Activated naive CD4-positive, alpha-beta T cell (primary cell): ENCODE measurements at places on chromosomes 2 and 18.

DNA sequence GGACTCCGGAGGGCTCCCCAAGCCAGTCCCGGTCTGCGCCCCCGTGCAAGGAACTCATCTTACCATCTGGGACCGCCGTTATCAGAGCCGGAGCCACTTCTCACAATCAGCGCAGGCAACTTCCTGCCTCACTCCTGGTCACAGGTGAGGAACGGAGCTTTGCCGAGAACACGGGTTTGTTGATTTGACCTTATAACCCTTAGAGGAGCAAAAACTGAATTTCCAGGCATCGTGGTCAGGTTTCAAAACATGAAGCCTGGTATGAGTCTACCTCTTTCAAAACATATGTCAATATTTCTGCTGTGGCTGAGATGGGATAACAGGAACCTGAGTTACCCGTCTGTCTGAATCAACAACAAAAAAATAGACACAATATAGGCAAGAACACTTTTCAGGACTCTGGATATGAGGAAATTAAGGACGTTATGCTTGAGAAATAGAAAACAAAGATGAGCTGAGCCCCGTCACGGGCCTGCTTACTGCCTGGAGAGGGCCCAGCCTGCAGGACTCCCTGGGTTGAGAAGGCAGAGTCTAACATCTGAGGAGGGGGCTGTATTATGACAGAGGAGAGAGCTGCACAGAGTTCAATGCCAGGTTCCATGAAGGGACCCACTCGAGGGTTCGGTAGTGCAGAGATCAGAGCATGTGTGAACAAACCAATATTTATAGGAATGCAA lies 148.7 kb downstream of the NDUFA10 start:
- DNase-seq: no peak

DNA sequence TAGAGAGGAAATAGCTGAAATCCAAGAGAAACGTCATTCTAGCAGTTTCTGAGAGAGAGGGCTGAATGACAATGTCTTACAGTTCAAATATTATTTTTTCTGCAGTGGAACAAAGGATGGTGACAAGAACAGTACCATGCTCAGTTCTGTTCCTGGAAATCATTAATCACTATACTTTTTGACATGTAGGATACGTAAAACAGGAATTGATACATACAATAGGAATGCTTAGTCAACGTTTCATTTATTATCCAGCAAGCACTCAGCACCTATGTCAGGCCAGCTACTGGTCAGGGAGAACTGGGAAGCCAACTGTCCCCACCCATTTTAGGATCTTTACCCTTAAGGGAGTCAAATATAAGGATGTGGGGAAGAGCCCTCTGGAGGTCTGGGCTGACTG lies 114.7 kb downstream of the DHRS9 start:
- DNase-seq: no peak

GRCh38 chr2:205868773-205869333 lies 186.6 kb downstream of the NRP2 start:
- DNase-seq: no peak

DNA sequence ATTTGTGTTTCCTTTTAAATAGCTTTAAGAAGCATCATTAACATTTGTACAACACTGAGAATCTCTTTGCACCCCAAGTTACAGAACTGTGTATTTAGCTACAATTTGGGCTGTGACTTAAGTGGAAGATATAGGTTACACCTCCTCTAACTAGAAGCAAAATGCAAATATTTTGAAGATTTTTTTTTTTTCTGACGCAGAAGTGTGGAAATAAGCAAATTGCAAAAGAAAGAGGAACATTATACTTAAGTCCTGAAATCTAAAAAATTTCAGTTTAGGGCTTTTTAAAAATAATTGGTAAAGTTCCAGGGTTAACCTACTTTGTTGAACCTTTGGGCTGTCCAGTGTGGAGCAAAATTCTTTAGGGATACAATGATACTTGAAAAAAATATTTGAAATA lies 41.4 kb upstream of the RBMS1 start:
- DNase-seq: no peak

GRCh38 chr2:236662231-236663185 lies 92.9 kb downstream of the ACKR3 start:
- DNase-seq: no peak

DNA sequence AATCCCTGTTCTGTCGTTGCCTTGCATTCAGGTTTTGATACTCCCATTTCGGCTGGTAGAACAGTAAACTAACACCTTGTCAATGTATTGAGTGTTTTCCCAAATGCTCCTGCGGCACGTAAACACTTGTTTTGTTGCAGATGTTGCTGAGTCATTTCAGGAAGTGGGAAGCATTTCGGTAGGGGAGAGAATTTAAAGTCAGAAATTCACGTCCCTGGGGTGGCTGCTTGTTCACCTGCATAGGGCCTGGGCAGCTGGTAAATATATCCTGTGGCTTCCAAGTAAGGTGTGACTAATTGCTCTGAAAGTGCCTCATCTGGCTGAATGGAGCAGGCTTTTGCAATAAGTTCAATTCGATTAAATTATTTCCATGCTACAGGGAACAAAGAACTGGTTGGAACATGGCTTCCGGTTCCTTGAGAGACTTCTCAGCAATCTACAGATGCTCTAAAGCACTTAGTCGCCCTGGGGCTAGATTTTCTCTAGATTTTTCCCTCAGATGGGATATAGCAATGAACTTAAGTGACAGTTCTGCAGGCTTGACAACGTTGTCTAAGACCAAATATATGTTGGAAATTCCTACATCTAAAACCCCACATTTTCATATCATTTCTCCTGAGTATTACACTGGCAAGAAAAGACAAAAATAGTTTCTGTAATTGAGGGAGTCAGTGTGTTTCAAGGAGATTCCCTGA lies 5.2 kb downstream of the GALR1 start:
- no peak for DNase-seq

DNA sequence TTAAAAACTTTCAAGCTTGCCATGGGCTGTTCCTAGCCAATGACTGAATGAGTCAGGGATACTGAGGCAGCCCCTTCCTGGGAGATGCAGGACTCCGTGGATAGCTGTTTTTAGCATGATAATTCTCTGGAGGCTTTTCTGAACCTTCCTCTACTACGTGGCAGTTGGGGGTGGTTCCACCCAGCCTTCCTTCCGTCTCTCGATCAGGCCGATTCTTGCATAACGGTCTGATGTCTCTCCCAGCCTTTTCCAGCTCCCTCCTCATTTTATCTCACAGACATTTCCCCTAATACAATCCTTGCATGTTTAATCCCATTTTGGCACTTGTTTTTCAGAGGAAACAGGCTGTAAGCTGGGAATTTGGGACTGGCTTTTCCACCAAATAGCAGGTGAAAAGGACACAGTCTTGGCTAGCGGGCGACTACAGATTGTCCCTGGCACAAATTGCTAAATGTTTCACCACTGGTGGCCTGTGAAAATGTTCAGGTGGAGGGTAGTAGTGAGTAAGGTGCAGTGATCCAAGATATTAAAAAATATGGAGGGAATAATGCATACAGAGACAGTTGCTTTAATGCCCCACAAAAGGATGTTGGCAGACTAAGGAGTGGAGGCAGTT lies 21.0 kb upstream of the CTLA4 start:
- DNase-seq: no peak

GRCh38 chr2:126154256-126154785 lies 501.6 kb upstream of the GYPC start:
- DNase-seq: no peak

DNA sequence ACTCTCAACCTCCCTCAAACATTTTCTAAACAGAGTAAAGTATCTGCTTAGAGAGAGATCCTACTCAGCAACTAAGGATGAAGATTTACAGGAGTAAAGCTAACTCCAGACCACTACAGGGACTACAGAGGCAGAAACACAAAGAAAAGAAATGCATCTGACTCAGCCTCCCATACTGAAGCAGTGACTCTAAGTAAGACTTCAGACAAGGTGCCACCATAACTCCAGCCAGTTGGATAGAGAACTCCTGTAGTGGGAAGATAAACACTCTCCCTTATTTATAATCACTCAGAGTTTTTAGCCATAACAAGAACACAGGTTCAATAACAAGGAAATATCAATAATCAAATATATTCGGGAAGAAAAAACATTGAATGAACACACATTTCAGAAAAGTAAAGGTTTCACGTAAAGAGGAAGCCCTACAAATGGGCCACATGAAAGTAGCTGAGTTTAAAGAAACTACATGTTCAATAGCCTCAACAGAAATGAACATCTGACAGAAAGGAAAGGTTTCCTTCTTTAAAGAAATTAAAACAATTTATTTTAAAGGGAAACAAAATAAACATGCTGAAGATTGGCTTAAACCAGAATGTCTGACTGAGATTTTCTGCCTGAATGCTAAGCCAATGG lies 519.9 kb downstream of the KCNJ3 start:
- no peak for DNase-seq
